ENCODE measurements at places on chromosomes 6 and 20. TPM values are rescaled to one million over a fixed set of nuclear protein-coding genes. Genes with fewer than 3 reads are reported as not detected.

CDSN gene
- 0.55 TPM for total RNA-seq

- DNase-seq = no peak
Measured at GRCh38 chr20:33687370-33687915, 1.3 kb upstream of the E2F1 start.

- peak; percentile 63 for DNase-seq
Measured at GRCh38 chr20:35561268-35561667, 19.4 kb downstream of the ERGIC3 start.

GRCh38 chr6:132365281-132365907 is 35.9 kb downstream of the MOXD1 start:
- DNase-seq = no peak

DNA sequence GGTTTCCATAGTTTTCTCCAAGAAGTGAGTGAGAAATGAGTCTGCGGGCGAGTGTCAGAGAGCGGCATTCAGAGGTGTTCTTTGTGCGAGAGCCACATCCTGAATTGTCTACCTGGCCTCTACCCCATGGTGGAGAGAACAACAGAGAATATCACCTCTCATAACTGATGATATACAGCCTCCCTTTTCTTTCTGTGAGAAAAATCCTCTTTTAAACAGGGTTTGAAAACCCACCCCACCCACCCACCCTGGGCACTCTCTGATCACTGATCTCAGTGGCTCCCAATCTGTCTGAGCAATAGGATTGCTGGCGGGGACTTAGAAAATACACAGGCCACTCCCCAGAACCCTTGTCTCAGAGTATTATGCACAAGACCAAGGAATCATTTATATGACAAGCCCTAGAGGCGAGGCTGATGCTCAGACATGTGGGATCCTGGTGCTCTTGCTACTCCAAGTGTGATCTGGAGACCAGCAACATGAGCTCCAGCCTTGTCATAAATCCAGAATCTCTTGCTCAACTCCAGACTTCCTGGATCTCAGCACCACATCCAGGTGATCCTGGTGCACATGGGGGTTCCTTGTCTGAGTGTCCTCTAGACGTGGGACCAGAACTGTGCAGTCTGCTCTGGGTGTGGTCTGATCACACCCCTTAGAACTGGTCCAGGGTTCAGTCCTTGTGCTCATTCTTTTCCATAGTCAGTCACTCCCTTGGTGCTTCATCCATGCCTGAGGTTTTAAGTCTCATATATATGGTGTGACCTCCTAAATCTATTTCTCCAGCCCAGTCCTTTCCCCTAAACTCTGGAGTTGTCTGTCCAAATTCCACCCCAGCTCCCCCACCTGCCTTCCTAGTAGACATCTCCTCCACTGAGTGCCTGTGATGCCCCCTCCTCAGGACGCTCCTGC is 5.3 kb downstream of the HLA-B start:
- no peak for DNase-seq

DNA sequence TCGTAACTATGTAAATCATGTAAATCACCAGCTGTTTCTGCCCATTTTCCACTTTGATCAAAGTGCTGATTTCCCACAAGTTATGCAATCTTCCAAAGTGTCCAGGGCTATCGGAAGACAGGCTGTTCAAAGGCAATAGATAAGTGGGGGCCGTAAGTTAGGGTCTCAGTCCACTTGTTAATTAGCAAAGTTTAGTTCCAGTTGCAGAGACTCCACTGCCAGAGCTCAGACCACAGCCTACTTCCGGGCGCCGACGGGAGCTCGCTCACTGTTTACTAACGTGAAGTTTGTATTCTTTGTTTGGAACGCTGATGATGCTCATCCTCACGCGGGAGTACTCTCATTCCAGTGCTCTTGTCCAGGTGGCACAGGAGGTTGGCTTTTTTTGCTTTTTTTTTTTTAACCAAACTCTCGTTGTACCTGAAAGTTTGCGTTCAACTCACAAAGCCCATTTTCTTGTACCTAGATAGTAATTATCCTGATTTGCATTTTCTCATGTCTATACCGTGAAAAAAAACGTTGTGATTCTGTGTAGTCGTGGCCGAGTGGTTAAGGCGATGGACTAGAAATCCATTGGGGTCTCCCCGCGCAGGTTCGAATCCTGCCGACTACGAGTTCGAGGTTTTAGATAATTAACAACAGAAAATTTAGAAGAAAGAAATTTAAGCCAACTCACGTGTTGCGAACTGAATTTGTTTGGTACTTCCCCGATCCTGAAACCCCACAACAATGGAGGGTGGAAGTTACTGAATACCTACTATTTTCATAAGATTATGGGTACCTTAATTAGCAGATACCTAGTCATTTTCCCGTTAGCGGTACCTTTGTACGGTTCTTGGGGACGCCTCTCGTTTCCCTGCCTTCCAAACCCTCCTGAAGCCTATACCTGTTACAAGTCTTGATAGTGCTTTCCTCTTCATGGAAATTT is 29.9 kb upstream of the ZNF184 start:
- DNase-seq = peak; percentile 88

ADGRF5 gene
- total RNA-seq = 0.75 TPM

GRCh38 chr6:8707956-8708772 is 272.8 kb upstream of the SLC35B3 start:
- peak; percentile 62 for DNase-seq

MROH8 gene
- total RNA-seq = 0.58 TPM

EYA4 gene
- 10.0 TPM for total RNA-seq

Measured in PC-3 (cell line).